ENCODE measurements at places on chromosomes 6 and 20. TPM values are rescaled to one million over a fixed set of nuclear protein-coding genes. Genes with fewer than 3 reads are reported as not detected.

DNA sequence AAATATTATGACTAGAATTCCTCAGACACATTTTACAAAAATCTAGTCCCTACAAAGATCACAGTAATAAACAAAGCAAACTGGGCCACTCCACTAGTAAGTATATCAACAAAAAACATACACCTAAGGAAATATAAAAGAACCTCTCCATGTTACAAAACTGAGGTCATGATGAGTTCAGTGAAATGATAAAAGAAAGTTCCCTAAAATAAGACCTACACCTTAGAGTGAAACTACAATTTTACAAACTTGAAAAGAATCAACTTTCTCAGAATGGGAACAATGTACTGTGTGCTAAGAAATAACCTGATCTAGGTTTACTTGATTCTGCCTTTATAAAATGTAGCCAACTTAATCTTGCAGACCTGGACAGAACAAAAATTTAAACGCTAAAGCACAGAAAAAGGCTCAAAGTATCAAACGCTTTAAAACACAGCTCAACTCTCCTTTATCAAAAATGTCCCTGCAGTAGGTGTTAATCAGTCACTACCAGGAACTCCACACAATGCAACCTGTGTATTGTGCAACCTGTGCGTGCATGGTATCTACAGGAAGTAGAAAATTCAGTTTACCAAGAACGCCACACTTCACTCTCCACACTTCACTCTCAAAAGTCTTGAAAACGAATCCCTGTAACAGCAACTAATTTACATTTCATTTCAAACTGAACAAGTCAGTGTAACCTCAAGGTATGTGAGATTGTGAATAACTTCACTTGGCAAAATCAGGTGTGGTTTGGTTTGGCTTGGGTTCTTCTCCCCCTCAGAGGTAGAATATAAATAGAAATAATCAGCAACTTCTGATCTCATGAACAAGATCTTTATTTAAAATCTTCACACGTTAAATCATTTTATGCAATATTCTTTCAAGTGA is 1.8 kb downstream of the RALGAPA2 start:
- no peak for DNase-seq

- no peak for DNase-seq
These were observed 191.2 kb downstream of the MANEA start for GRCh38 chr6:95768539-95768938.

GRCh38 chr20:61765081-61765870 is 300.4 kb downstream of the TAF4 start:
- no peak for DNase-seq

GRCh38 chr6:82182756-82183155 is 64.8 kb downstream of the IBTK start:
- DNase-seq, result no peak

LAMP5 gene
- total RNA-seq, result 0.66 TPM

CCM2L gene
- total RNA-seq, result 4.9 TPM

- no peak for DNase-seq
These were observed 99.1 kb upstream of the KCNQ5 start for GRCh38 chr6:72522735-72523141.

GRCh38 chr6:15044146-15044882 is 201.6 kb upstream of the JARID2 start:
- DNase-seq, result no peak

THBD gene
- 5.1 TPM for total RNA-seq

KCNG1 gene
- 0.44 TPM for total RNA-seq

PXDC1 gene
- total RNA-seq, result 15.3 TPM

PIM1 gene
- total RNA-seq, result 8.7 TPM

- DNase-seq, result no peak
These were observed 1065.5 kb downstream of the GRIK2 start for GRCh38 chr6:102458990-102459389.

DNA sequence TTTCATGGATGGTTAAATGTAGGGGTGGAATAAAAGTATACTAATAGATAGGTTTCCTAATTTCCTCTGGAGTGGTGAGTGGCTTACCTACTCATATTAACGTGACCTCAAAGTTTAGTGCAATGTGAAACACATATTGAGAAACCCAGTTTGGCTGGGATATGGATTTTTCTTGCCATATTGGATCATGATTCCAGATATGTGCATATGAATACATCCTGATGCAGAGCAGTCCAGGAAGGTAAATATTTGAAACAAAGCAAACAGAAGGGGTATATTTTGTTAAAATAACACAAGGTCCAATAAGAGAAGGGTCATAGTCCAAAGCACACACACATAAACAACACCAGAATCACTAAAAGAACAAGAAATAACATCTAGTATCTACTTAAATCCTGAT is 608.1 kb downstream of the PKHD1 start:
- no peak for DNase-seq

GRCh38 chr6:12718015-12718414 is 1.4 kb downstream of the PHACTR1 start:
- peak; percentile 2 for DNase-seq

DNA sequence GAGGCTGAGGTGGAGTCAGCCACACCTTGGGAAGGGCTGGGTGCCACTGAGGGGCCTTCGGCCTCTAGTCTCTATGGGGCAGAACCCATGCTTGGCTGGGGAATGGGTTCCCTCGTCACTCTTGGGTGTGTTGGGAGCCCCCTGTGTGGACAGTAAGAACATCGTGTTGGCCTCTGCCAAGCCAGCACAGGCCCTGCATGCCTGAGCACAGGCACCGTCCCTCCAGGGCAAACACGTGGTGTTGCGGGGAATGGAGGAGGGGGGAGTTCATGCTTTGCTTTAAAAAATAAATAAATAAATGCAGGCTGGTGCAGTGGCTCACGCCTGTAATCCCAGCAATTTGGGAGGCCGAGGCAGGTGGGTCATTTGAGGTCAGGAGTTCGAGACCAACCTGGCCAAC is 63.0 kb downstream of the EZR start:
- no peak for DNase-seq

- no peak for DNase-seq
These were observed 45.1 kb downstream of the OR2B6 start for GRCh38 chr6:28002161-28002560.

DNA sequence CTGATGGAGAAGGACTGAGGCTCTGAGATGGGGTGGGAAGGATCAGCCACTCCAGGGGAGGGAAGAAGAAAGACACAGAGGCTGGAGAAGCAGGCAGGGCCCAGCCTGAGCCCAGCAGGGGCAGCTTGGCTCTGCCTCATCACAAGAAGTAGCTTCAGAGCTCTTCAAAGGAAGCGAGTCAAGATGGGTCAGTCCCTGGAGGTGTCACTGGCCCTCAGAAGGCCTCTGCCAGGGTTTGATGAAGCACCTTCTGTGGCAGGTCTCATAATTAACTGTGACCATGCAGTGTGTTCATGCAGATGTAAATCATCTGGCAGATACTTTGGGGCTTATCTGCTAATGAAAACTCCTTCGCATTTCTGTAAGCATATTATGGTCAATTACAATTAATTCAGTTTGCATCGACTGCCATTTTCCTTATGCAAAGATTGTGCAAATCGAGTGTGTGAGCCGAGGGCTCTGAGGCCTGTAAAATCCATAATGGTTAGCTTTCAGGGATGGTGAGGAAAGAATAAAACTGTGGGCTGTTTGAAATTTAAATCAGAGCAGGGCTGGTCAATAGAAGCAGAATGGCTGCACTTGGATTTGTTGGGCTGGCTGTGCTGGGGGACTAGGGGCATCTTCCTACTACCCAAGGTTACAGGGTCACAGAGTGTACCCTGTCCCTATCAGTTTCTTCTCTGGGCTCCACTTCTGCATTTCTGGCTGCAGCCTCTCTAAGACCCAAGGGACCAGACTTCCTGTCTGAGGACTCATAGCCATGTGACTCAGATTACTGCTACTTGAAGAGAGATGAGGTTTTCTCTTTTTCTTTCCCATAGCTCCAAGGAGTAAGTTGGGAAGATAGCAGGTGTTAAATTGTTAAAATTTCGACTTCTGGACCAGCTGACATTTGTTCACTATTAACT is 376.6 kb downstream of the DHX35 start:
- DNase-seq, result peak; percentile 54

- no peak for DNase-seq
These were observed 5.3 kb downstream of the SNAI1 start for GRCh38 chr20:49987868-49988690.

GRCh38 chr6:113818578-113818977 is 38.6 kb upstream of the MARCKS start:
- DNase-seq, result peak; percentile 25

C6orf52 gene
- total RNA-seq, result 2.7 TPM

DNA sequence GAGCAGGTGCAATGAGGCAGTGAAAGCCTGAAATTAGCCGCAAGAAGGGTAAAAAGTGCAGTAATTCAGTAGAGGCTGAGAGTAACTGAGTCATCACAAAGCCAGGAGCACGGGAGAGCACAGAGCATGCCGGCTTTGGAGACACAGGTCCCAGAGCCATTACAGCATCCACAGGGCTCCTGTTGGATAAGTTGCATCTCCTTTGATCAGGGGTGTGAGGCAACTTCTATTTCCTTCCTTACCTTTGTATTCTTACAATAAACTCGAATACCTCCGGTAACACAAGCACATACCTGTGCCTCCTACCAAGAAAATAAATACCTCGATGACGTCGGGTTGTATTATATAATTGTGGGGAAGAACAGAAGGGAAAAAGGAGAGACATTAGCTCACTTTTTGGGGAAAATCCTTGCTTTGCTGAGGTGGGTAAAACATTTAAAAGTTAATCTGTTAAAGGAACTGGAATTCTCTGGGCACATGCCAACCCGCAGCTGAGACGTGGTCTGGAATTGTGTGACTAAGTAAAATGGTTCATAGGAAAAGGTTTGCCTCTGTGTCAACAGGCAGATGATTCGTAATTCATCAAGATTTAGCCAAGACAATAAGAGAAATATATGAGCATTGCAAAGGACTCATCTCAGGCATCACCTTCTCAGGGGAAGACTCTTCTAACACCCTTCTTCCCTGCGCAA is 360.7 kb upstream of the ZFP64 start:
- DNase-seq, result no peak

GRCh38 chr6:166779381-166779780 is 152.3 kb upstream of the RPS6KA2 start:
- no peak for DNase-seq

- DNase-seq, result no peak
These were observed 4.7 kb downstream of the ADRM1 start for GRCh38 chr20:62307226-62308101.

GRCh38 chr6:155314773-155315515 is 660 bp upstream of the TFB1M start:
- no peak for DNase-seq

DNA sequence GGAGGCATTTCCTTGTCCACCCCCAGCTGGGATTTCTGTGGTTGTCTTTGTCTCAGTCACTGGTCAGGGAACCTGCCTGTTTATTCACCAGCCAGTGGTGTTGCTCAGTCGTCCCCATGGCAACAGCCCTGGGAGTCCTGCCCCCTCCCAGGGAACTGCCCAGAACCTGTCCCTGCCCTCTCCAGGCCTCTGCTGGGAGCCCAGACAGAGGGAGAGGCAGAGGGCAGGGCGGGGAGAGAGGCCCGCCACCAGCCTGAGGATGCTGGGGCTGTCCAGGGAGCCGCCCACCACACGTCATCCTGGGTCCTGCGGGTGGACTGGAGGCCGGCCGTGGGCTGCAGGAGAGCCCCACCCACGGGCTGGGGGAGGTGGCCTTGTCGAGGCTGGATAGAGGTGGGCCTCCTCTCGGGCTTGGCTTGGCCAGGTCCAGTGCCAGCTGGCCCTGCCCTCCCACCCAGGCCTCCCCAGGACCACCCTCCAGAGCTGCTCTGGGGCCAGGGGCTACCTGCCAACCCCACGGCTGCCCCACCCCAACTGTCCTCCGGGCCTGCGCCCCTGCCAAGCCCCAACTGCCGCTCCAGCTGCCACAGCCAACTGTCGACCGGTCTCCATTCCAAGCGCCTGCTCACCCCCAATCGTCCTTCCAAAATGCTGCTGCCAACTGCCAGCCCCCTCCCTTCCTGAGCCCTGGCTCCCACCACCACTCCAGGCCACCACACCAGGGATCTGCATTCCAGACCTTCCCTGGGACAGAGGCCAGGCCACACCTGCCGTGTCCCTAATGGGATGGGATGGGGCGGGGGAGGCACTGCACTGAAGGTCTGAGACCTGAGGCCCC is 4.2 kb upstream of the ZBTB46 start:
- DNase-seq, result peak; percentile 97

DNA sequence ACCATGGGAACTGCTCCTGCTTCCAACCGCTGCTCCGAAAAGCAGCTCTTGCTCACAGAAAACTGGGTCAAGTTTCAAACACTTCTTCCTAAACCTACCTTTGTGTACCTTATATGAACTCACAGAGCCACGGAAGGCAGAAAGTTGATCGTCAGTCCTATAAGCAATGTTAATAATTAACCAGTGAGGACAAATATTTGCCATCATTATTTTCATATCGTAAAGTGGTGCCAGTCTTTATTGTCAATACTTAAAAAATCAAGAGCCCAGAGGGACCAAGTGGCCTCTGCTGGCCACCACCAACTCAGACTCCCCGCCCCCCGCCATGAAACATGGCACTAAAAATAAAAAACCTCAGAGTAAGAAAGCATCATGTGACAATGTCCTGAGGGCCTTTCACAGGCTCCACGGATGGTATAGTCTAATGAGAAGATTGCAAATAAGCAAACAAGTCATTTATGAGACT is 9.1 kb upstream of the PBOV1 start:
- DNase-seq, result no peak

DNA sequence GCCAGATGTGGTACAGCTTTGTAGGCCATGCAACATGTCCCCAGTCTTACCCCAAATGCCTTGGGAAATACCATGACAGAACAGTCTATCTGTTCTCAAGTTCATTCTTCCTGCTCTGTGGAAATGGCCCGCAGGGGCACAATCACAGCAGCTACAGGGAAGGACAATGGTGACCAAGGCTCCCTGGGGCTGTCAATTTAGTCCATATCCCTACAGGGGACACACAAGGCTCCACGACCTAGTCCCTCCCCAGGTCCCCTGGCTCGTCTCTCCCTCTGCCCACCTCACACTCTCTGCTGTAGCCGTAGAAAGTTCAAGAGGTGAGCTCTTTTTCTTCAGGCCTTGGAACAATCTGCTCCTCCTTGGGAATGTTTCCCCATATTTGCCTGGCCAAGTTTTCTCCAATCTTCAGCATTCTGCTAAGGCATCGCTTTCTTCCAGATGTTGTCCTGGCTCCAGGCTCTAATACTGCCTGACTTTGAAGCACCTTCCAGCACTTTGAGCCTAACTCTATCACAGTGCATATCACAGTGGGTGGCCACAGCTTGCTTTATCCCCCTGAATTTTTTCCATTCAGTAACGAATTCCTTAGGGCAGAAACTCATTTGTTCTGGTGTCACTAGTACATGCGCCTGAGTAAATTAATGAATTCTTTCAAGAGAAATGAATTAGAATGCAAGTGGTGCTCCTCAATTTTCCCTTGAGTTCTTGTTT is 92.6 kb downstream of the MAP3K7 start:
- peak; percentile 74 for DNase-seq

GRCh38 chr6:41171908-41172307 is 9.0 kb upstream of the TREM2 start:
- DNase-seq, result no peak

- DNase-seq, result no peak
These were observed 27.9 kb upstream of the SIRPG start for GRCh38 chr20:1685304-1686052.

GRCh38 chr6:30091577-30092381 is 16.2 kb upstream of the RNF39 start:
- no peak for DNase-seq
